ENCODE measurements at places on chromosomes 13 and 19.
A peak's percentile ranks its signal among the peaks of the same experiment; 100 is the strongest.

DNA sequence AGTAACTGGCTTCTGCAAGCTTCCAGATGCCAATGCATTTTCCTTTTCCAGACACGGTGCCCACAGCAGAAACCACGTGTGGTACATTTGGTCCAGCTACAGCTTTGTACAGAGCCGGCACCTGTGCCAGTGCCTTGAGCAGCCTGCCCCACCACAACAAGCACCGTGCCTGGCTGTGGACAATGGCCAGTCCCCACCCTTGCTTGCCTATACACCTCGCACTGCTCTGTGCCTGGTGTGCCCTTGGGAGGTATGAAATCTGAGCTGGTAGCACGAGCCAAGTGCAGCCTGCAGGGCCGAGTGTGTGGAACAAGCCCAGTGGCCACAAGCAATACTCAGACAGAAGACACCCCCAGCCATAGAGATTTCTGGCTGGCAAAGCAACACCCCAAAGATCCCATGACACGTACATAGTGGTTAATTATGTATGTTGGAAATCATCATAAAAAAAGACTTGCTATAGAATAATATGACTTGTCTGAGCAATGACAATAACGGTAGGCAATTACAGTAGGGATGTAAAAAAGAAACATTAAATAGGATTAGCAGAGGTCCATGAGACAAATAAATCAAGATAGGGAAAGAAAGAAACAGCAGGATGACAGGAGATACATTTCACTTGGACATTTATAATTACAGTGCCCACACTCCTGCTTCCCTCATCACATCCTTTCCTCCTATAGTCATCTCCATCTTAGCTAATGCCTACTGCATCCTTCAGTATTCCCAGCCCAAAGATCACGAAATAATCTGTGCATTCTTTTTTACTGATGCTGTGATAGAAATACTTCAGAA, 1399.5 kb downstream of the PCDH9 start:
- DNase-seq: no peak

DNA sequence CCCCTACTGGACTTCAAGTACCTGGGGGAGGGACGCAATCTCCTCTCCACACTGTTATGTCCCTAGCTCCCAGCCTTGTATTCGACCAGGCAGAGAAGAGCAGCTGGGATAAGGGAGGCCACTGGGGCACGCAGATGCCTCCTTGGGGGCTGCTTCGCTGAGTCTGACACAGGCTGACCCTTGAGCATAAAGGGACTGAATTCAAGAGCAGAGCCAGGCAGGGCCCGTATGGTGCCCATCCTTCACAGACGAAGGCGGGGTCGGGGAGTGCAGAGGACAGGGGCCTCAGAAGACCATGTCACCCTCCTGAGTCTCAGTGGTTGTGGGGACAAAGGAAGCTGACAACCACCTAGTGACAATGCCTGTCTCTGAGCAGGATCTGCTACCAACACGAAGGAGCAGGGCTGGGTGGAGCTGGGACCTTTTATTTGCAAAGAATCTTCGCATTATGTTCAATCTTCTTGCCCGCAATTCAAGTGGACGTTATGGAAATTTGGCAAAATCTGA, 124.6 kb downstream of the TUBA3C start:
- no peak for DNase-seq

DNA sequence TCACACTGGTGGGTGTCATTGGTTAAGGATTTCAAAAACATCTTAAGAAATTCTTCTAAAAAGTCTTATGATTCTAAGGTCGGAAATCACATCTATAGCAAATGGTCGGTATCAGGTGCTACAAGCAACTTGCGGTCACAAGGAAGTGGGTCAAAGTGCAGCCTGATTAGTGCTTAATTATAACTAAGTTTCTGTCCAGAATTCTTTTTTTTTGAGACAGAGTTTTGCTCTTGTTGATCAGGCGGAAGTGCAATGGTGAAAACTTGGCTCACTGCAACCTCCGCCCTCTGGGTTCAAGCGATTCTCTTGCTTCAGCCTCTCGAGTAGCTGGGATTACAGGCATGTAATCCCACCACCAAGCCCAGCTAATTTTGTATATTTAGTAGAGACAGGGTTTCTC, 1.2 kb upstream of the GDF15 start:
- no peak for DNase-seq

DNA sequence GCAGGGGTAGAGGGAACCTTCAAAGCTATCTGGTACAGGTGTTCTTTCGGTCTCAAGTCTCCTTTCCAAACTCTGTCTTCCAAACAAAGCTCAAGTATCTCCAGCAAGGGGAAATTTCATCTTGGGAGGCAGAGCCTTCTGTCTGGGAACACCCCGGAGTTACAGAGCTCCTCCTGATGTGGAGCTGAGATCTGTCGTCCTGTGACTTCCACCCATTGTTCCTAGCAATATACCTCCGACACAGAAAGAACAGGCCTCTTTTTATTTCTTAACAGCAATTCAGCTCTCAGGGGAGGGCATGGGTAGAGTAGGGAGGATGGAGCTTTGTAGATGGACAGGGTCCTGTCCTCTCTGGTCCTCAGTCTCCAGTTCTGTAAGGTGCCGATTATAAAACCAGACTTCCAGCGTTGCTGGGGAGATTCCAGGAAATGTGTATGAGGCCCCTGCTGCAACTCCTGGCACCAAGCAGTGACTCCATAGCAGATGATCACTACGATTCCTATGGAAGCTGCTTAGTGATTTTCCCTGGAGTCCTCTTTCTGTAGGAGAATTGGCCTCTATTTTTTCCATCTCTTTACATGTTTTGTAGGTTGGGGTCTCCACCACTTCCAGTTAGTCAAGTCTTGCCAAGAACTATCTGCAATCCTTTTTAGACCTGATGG, 56.0 kb upstream of the ARGLU1 start:
- no peak for DNase-seq

- peak; percentile 78 for DNase-seq
These were observed at the start of gene ZNF763 for GRCh38 chr19:11964858-11965645. ZNF763 (plus strand) TSS chr19:11965040; CDS start chr19:11965209, 169 bp downstream.

DNA sequence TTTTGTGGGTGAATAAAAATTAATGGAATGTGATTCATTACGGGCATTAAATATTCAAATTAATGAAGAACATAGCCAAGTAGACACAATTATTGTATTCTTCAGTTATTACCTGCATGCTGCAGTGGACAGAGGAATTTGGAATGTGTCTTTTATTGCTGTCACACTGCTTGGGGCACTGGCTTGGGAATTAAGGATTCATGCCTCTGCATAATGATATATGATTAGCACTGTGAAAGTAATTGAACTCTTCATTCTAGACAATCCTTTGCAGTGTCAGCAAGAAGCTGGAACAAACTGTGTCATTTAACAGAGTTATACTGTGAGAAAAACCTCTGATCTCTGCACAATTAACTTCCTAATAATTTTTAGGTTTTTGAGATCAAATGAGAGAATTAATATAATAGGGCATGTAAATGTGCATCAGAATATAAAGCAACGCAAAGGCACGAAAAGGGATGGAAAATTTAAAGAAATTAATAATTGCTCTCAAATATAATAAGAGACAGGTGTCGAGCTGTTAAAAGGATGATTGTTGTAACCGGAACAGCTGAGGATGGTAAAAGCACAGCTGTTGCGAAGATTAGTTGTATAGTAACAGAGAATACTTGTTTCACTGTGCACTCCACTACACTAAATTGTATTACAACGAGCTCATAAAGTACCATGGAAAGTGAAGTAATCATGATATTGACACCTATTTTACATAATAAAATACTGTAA, 235.1 kb upstream of the MIR17HG start:
- no peak for DNase-seq

DNA sequence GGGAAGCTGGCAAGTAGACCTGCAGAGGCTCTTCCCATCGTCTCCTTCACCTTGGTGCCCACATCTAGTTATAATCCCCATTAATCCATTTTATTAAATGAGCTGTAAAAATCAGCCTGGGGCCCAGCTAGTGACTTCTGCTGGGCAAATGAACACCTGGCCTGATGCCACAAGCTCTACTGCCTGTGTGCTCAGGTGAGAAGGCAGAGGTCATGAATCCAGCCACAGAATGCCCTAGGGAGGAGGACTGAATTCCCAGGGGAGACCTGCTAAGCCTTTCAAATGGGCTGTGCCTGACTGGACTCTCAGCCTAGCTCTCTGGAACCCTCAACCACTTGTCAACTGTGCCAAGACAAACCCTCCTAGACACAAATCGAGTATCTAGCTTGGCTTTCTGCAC, 74.0 kb downstream of the PDS5B start:
- no peak for DNase-seq

GRCh38 chr13:23129331-23129730, 51.4 kb upstream of the SGCG start:
- no peak for DNase-seq

Data from stimulated activated CD4-positive, alpha-beta T cell treated with anti-CD3 and anti-CD28 coated beads, Interleukin-2, amount 100 ng/mL, for 4 hours (primary cell).